BE2C (cell line): ENCODE measurements at places on chromosomes 1 and 21.

- DNase-seq = no peak
Measured at GRCh38 chr1:45647248-45648021, 23.6 kb upstream of the CCDC17 start.

- DNase-seq = no peak
Measured at GRCh38 chr21:42340187-42341050, 10.4 kb downstream of the TFF2 start.

GRCh38 chr1:62325081-62325480, 5.8 kb upstream of the KANK4 start:
- peak; percentile 54 for DNase-seq

GRCh38 chr1:115469703-115470476, 131.8 kb upstream of the NGF start:
- peak; percentile 37 for DNase-seq

- DNase-seq = peak; percentile 33
Measured at GRCh38 chr1:47755101-47755990, 241.8 kb downstream of the TRABD2B start.

GRCh38 chr1:11362547-11363021, 89.6 kb downstream of the UBIAD1 start:
- peak; percentile 28 for DNase-seq

DNA sequence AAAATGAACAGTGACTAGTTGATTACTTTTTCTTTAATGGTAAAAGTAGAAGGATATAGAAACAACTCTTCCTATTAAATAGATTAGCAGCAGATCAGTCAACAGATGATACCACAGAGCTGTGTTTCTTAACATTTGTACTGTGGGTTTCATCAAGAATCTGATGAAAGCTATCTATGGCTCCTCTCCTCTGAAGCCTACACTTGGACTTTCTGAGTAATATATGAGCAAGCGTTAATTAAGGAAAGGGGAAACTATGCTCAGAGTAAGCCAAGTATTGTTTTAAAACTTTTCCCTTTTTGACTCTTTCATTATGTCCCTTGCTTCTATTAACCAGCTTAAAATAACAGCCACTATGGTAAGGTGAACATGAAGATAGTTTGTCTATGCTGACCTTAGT, 10.8 kb downstream of the ARID4B start:
- DNase-seq = no peak

- DNase-seq = no peak
Measured at GRCh38 chr1:169121146-169121923, 14.8 kb downstream of the ATP1B1 start.

GRCh38 chr1:156064615-156065014, 3.7 kb downstream of the RAB25 start:
- DNase-seq = no peak

DNA sequence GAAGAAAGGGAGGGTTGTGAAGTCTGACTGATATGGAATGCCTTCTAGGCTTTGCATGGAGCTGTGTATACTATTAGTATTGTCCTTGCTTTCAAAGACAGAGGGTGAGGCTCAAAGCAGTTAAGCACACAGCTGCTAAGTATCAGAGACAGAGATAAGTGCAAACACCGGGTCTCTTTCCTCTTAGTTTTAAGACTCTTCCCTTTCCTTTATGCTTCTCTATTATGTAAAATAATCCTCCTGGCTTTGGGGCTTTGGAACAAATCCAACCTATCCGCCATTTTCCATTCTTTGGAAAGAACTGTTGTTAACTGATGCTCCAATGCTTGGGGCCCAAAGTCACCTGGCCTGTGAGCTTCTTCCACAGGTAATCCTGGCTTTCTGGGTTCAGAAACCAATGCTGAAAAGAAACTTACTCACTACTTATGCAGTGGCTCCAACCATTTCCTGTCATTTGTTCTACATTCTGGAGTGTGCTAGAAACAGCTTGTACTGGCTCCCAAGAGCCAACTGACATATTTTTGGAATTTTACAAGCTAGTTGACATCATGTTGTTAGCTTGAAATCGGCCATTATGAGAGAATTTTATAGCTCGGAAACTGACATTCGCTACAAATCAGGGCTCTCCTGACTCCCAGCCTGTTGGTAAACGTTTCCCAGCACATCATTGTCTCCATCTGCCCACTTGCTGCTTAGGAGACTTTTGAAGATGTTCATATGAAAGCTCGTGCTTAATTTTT, 67.5 kb downstream of the DNTTIP2 start:
- DNase-seq = no peak

GRCh38 chr1:109793089-109793485, 29.4 kb upstream of the EPS8L3 start:
- DNase-seq = no peak

DNA sequence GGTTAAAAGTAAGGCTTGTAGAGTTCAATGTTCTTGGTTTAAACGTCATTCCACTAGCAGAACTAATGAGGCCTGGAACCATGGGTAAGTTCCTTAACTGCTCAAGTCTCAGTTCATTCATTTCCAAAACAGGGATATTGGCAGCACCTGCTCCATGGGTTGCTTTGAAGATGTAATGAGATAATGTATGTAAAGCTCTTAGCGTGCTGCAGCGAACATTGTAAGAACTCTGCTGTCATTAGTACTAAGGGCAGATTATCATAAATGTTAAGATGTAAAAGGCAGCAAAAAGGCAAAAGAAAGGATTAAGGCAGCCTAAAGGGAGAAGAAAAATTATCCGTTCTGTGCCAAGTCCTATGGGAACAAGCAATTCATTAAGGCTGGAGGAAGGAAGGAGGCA, 129.1 kb upstream of the NGF start:
- DNase-seq = no peak

DNA sequence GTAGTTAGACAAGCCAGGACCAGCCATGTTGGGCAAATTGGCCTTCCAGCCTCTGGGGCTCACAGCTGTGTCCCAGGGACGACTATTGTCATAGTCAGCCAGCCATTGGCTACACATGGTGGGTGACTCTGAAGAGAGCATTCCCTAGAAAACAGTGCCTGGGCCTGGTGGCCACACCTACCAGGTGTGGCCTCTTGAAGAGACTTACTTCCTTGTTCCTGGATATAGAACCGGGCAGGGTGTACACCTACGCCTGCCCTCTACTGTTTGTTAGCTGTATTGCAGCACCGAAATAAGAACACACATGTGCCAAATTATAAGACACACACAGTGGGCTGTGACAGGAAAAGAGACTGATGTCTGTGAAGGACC, 134.6 kb upstream of the ARHGEF16 start:
- no peak for DNase-seq

DNA sequence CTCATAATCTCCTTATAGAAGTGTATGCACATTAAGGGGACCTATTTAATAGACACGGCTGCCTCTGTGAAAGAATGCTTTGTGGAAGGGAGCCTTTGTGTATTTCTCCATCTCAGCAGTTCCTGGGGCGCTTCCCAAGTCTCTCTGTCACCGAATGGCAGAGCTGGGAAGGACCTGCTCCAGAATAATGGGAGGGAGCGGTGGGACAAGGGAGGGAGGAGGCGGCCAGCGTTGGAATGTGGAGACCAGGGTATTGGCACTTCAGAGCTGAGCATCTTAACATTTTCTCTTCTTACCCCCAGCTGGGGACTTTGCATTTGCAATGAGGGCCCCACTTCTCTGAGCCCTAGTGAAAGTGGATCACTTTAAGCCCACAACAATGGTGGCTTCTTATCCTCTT, 23.9 kb downstream of the CACHD1 start:
- no peak for DNase-seq

DNA sequence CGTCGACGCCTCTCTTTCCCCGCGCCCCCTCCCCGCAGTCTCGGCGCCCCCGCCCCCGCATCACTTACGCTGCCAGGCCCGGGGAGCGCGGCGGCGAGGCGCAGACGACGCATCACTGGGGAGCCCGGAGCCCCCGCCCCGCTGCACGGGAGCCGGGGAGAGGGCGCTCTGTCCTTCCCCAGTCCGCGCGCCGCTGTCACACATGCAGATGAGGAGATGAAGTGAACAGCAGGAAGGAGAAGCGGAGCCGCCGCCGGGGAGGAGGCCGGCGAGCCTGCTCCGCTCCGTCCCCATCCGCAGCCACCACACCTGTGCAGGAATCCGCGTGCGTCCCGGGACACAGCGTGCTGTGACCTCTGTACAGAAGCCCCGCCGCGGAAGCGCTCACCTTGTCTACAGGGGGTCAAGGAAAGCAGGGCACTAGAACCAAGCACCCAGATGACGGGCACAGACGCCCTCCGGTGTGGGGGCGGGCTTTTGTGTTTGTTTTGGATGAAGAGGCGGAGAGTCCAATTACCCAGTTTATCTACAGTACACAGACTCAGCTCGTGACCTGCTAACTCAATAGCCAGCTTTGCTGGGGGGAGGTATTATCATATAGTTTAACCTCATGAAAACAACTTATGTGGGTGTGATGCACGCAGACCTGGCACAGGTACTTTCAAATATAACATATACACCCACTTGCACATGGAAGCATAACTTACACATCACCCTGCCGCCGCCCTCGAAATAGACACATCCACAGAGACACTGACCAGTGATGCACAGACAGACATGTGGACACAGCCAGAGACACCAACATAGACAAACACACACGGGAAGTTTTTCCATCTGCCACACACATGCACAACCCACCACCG, 12.4 kb downstream of the KLHDC8A start:
- DNase-seq = peak; percentile 55

DNA sequence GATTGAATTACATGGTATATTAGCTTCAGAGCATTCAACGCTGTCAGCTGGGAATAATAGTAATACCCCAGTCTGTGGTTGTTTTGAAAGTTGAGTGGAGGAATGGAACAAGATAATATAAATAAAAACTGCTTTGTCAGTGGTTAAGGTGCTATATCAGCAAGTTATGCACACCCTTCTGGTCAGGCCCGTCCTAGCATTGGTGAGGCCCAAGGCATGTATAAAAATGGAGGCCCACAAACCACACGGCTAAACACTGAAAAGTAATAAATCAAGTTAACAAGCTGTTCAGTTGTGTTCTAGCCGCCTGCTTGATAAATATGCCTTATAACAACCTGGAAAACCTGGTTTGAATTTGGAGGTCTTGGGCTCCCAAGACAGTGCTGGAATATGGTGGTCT, 77.4 kb downstream of the PSMG1 start:
- no peak for DNase-seq
